ENCODE measurements at places on chromosomes 7 and 10. TPM values are rescaled to one million over a fixed set of nuclear protein-coding genes. Genes with fewer than 3 reads are reported as not detected.

DNA sequence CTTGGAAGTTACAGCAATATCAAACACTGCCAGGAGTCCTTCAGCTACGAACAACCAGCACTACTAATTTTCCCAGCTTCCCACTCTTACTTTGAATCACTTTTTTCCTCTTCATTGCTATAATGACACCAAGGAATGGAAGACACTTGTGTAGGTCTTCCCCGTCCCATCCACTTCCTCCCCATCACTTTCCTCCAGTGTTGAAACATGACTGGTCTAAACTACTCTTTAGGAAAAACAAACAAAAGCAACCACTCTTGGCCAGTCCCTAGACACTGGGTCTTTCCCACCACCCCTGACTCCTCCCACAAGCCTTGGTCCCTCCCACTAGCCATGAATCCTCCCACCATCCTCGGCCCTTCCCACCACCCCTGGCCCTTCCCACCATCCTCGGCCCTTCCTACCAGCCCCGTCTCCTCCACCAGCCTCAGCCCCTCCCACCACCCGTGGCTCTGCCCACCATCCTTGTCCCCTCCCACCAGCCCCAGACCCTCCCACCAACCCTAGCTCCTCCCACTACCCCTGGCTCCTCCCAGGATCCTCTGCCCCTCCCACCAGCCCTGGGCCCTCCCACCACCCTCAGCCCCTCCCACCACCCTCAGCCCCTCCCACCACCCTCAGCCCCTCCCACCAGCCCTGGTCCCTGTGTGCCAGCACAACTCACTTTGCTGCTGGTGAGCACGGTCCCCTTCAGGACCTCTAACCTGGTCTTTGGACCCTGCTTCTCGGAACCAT is 68.5 kb downstream of the CXCL12 start:
- DNase-seq = no peak
- H3K4me3 ChIP-seq = no peak overlapping the region
- no peaks in the 10 kb centered on the region for H3K4me1 ChIP-seq
- H3K36me3 ChIP-seq = no peaks in the 10 kb centered on the region
- H3K27me3 ChIP-seq = no peaks in the 10 kb centered on the region

DLX6 gene
- total RNA-seq = not detected

GRCh38 chr10:3278771-3279170 is 106.2 kb upstream of the PITRM1 start:
- H3K27ac ChIP-seq = no peak overlapping the region
- no peaks in the 10 kb centered on the region for H3K36me3 ChIP-seq
- no peak overlapping the region for H3K4me3 ChIP-seq
- DNase-seq = no peak

IL2RA gene
- total RNA-seq = not detected

SDHAF3 gene
- total RNA-seq = 27.4 TPM

GRCh38 chr10:130696870-130697269 is 560.7 kb downstream of the GLRX3 start:
- H3K27me3 ChIP-seq = no peaks in the 10 kb centered on the region
- no peaks in the 10 kb centered on the region for H3K36me3 ChIP-seq
- H3K4me3 ChIP-seq = no peak overlapping the region
- H3K27ac ChIP-seq = no peak overlapping the region

GRCh38 chr10:117533507-117534281 is 8.9 kb upstream of the EMX2 start:
- no peaks in the 10 kb centered on the region for H3K4me1 ChIP-seq
- peaks cover 28% of the 10 kb centered on the region for H3K27me3 ChIP-seq
- no peak overlapping the region for H3K27ac ChIP-seq
- no peak for DNase-seq

CH25H gene
- not detected for total RNA-seq

- no peak overlapping the region for H3K27ac ChIP-seq
- H3K4me3 ChIP-seq = no peak overlapping the region
- no peaks in the 10 kb centered on the region for H3K4me1 ChIP-seq
- no peaks in the 10 kb centered on the region for H3K27me3 ChIP-seq
These were observed 88.7 kb upstream of the NRP1 start for GRCh38 chr10:33423154-33423529.

CYP26A1 gene
- 2.2 TPM for total RNA-seq

DNA sequence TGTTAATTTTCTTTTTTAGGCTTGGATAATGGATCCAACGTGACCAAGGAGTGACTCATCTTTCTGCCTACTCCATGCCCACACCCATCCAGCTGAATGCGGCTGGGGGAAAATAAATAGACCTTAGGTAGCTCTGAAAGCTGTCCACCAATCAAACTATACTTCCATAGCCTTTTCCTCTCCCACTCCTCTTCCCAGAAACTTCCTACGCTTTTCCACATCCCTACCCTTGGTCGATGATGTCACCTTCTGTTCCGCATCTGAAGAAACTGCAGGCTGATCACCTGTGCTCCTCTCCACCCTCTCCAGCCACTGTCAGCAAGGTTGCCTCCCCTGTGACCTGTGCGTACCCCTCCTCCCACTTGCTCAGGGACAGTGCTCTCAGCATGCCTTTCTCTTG is 359.8 kb upstream of the KLF6 start:
- H3K4me1 ChIP-seq = no peaks in the 10 kb centered on the region
- DNase-seq = peak; percentile 14
- H3K27me3 ChIP-seq = no peaks in the 10 kb centered on the region
- no peak overlapping the region for H3K27ac ChIP-seq

DNA sequence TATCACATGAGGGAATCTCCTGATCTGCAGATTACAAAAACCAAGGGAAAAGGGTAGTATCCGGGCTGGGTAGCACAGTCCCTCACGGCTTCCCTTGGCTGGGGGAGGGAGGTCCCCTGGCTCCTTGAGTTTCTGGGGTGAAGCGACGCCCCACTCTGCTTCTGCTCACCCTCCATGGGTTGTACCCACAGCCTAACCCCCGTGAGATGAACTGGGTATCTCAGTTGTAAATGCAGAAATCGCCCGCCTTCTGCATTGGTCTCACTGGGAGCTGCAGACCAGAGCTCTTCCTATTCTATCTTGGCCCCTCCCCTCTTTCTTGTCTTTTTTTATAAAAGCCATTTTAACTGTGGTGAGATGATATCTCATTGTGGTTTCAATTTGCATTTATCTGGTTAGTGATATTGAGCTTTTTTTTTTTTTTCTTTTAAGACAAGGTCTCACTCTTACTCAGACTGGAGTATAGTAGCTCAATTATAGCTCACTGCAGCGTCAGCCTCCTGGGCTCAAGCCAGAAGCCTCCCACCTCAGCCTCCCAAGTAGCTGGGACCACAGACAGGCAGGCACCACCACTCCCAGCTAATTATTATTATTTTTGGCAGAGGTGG is 87.8 kb downstream of the ABCC2 start:
- no peaks in the 10 kb centered on the region for H3K27me3 ChIP-seq
- H3K4me1 ChIP-seq = no peaks in the 10 kb centered on the region
- H3K27ac ChIP-seq = no peak overlapping the region
- no peaks in the 10 kb centered on the region for H3K36me3 ChIP-seq
- DNase-seq = no peak

- no peak for DNase-seq
- no peak overlapping the region for H3K27ac ChIP-seq
- no peaks in the 10 kb centered on the region for H3K27me3 ChIP-seq
- no peaks in the 10 kb centered on the region for H3K36me3 ChIP-seq
These were observed 24.2 kb downstream of the MGMT start for GRCh38 chr10:129491123-129491734.

ZNF467 gene
- 6.6 TPM for total RNA-seq

TMEM196 gene
- total RNA-seq = not detected

ANKRD16 gene
- 12.2 TPM for total RNA-seq

GRCh38 chr10:100882671-100883311 is 30.0 kb upstream of the SLF2 start:
- H3K27me3 ChIP-seq = 0 out of 2 replicates have a peak, but pooled peaks cover under 1% of the 10 kb centered on the region
- H3K4me1 ChIP-seq = no peaks in the 10 kb centered on the region
- H3K27ac ChIP-seq = no peak overlapping the region
- H3K4me3 ChIP-seq = no peak overlapping the region

DNA sequence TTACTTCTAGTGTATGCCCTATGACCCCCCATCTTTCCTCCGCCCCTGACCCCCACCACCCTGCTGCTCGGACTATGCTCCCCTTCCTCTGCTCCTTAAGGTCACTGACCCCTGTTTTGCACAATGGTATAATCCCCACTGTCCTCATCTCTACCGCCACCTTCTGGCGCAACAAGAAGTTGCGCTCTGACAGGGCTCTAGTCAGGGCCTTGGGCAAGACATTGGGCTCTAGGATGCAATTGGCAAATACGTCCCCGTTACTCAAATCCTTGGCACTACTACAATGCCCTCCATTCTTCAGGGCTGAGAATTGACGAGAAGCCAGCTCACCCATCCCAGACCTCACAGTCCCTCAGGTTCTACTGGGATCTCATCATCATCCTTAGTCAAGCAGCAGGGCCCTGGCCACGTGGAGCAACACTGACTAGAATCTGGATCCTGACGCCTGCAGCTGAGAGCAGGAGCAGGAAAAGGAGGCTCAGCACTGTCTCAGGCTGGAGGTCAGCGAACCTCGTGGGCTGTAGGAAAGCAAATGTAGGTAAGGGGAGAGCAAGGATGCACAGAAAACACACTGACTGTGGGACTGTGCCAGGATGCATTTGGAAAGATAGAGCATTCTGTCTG is 10.6 kb downstream of the LRIT2 start:
- no peak overlapping the region for H3K4me3 ChIP-seq
- H3K4me1 ChIP-seq = no peaks in the 10 kb centered on the region
- no peaks in the 10 kb centered on the region for H3K36me3 ChIP-seq
- H3K27me3 ChIP-seq = peaks cover 97% of the 10 kb centered on the region

GRCh38 chr10:116134322-116134721 is 138.7 kb downstream of the GFRA1 start:
- H3K27ac ChIP-seq = no peak overlapping the region
- H3K4me1 ChIP-seq = no peaks in the 10 kb centered on the region
- DNase-seq = no peak
- no peaks in the 10 kb centered on the region for H3K36me3 ChIP-seq
- H3K27me3 ChIP-seq = no peaks in the 10 kb centered on the region
- no peak overlapping the region for H3K4me3 ChIP-seq

- no peak for DNase-seq
- no peaks in the 10 kb centered on the region for H3K36me3 ChIP-seq
- H3K27ac ChIP-seq = no peak overlapping the region
- H3K4me3 ChIP-seq = no peak overlapping the region
- H3K27me3 ChIP-seq = no peaks in the 10 kb centered on the region
- no peaks in the 10 kb centered on the region for H3K4me1 ChIP-seq
These were observed 90.7 kb upstream of the LEP start for GRCh38 chr7:128150223-128150865.

GRCh38 chr7:24863626-24864025 is 106.4 kb upstream of the GSDME start:
- H3K4me3 ChIP-seq = no peak overlapping the region
- DNase-seq = no peak
- H3K27me3 ChIP-seq = no peaks in the 10 kb centered on the region
- no peak overlapping the region for H3K27ac ChIP-seq
- peaks cover 20% of the 10 kb centered on the region for H3K36me3 ChIP-seq
- H3K4me1 ChIP-seq = no peaks in the 10 kb centered on the region

GRCh38 chr10:19789607-19790006 is 26.6 kb upstream of the PLXDC2 start:
- H3K4me1 ChIP-seq = no peaks in the 10 kb centered on the region
- H3K4me3 ChIP-seq = no peak overlapping the region
- H3K27ac ChIP-seq = no peak overlapping the region
- DNase-seq = no peak
- no peaks in the 10 kb centered on the region for H3K36me3 ChIP-seq

UPK3BL2 gene
- total RNA-seq = 24.3 TPM

DNA sequence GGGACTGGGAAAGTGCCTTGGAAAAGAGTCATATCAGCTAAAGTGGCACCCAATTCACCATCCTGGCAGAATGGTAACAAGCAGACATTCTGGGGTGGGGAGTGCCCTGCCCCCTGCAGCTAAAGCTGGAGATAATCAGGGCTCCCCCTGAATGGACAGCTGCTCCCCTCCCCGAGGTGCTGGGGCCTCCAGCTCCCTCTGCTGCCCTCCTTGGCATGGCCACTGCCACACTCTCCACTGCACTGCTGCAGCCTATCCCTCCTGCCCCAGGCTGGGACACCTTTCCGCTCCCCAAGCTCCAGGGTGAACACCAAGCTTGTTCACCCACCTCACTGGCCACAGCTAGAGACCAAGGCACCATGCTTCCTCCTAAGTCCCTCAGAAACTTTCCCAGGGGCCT is 9.8 kb upstream of the PARD3 start:
- no peak overlapping the region for H3K27ac ChIP-seq
- no peak for DNase-seq
- no peaks in the 10 kb centered on the region for H3K36me3 ChIP-seq
- H3K4me1 ChIP-seq = 0 out of 2 replicates have a peak, but pooled peaks cover 4% of the 10 kb centered on the region
- H3K4me3 ChIP-seq = no peak overlapping the region
- H3K27me3 ChIP-seq = no peaks in the 10 kb centered on the region

- no peak overlapping the region for H3K27ac ChIP-seq
- H3K4me1 ChIP-seq = no peaks in the 10 kb centered on the region
- no peak for DNase-seq
- H3K27me3 ChIP-seq = 0 out of 2 replicates have a peak, but pooled peaks cover 9% of the 10 kb centered on the region
- no peaks in the 10 kb centered on the region for H3K36me3 ChIP-seq
- H3K4me3 ChIP-seq = no peak overlapping the region
These were observed 18.4 kb upstream of the ZCCHC24 start for GRCh38 chr10:79463578-79464496.

DYNC1I1 gene
- total RNA-seq = not detected

DNA sequence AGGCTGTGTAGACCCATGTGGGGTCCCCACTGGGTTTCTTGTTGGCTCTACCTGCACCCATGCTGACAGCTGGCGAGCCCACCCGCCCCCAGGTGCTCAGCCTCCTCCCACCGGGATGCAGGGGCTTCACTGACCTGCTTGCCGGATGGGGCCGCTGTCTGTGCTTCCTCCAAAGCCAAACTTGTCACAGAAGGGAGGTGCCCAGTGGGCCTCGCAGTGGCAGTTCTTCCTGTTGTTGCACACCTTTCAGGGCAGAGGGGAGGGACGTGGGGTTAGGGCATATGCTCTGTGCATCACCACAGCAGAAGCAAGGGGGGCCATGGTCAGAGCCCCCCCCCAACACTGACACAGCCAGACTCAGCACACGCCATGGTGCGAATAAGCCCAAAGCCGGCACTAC is 146.5 kb downstream of the FANK1 start:
- H3K4me1 ChIP-seq = no peaks in the 10 kb centered on the region
- H3K27me3 ChIP-seq = no peaks in the 10 kb centered on the region
- no peak overlapping the region for H3K4me3 ChIP-seq
- DNase-seq = no peak
- H3K27ac ChIP-seq = no peak overlapping the region

GRCh38 chr7:151008511-151009323 is 15.6 kb downstream of the ATG9B start:
- no peaks in the 10 kb centered on the region for H3K27me3 ChIP-seq
- no peak overlapping the region for H3K27ac ChIP-seq
- H3K4me3 ChIP-seq = no peak overlapping the region
- DNase-seq = no peak
- H3K4me1 ChIP-seq = peaks cover 33% of the 10 kb centered on the region

DNA sequence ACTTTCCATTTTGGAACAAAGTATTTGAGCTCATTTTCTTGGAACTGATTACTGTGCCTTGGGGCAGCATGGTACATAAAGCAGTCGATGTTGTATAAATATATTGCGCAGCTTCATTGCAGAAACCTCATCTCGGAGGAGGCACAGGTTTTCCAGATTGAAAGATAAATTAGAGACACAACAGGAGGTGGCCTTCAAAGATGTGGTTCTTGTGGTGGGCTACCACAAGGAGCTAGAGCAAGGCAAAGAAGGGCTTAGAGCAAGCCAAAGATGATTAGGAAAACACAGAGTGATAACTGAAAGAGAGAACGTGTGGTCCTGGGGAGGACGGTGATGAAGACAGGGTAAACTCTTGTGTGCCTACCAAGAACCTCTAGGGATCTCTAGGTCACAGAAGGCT is 169.1 kb upstream of the TNS3 start:
- H3K4me1 ChIP-seq = no peaks in the 10 kb centered on the region
- no peak for DNase-seq
- no peaks in the 10 kb centered on the region for H3K36me3 ChIP-seq
- no peak overlapping the region for H3K27ac ChIP-seq
- H3K27me3 ChIP-seq = no peaks in the 10 kb centered on the region

Data from PC-9 (cell line).